Activated naive CD4-positive, alpha-beta T cell treated with anti-CD3 and anti-CD28 coated beads, Interleukin-2, amount 50 U/mL, for 72 hours (primary cell): ENCODE measurements at places on chromosomes 6 and 20. TPM values are rescaled to one million over a fixed set of nuclear protein-coding genes. Genes with fewer than 3 reads are reported as not detected.

Gene TNFAIP3
- 217 TPM for total RNA-seq

Gene DEFB124
- not detected for total RNA-seq

Gene BPIFB2
- total RNA-seq = not detected

Gene CD24
- 1.9 TPM for total RNA-seq

Gene PARD6B
- 6.9 TPM for total RNA-seq

Gene CCHCR1
- total RNA-seq = 73.5 TPM

Gene HLA-G
- not detected for total RNA-seq

Gene SLC52A3
- not detected for total RNA-seq

Gene FOXA2
- total RNA-seq = not detected

Gene NNAT
- 2.1 TPM for total RNA-seq

Gene HLA-DPA1
- 45.8 TPM for total RNA-seq

Gene SYCP2
- total RNA-seq = 2.2 TPM
